ENCODE measurements at places on chromosomes 12 and 14.

- peak; percentile 46 for DNase-seq
Observed at GRCh38 chr12:56900583-56900982, 33.6 kb downstream of the SDR9C7 start.

DNA sequence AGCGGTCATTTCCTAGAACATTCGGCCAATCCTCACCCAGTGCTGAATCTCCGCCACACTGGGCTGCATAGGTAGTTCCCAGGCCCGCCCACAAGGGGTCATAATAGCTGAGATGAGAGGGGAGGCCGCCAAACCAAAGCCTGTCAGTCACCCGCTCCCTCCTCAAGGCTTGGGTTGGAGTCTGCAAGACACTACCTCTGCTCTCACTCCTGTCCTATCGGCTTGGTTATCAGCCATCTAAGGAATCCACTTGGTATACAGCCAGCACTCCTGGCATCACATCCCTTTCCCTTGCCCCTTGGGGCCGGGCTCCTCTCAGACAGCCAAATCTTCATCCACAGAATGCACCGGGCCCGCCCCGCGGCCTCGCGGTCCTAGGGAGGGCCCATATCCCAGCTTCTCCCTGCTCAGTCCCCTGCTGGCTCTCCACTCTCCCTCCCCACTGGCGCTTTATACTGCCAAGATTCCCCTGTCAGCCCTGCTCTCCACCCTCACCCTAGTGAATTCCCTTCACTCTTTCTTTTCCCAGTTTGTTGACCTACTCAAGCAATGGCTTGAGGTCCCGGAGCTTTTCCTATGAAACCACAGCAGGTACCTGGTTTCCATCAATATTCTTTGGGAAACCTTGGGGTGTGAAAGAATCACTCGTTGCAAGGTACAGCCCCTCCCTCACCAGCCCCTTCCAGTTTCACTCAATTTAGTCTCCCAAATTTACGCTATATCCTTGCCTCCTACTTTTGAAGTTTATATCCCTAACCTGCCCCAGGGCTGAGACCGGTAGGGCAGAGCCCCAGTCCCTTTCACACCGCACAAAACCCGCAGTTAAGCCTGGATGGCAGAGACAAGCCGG is 1.4 kb downstream of the IFFO1 start:
- peak; percentile 97 for DNase-seq

DNA sequence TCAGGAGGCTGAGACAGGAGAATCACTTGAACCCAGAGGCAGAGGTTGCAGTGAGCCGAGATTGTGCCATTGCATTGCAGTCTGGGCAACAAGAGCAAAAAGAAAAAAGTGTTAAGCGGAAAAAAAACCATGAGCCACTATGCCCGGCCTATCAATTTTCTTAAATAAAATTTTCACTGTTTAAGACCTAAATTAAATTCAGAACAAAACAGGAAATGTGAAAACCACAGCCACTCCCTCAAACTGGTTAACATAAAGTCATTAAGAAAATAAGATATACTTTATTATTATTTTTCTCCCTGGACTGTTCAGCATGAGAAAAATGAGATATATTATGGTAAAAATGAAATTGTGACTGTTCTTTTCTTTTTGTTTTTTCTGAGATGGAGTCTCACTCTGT is 44.6 kb upstream of the GCH1 start:
- DNase-seq = no peak

- no peak for DNase-seq
Observed at GRCh38 chr14:61433169-61433568, 111.8 kb downstream of the PRKCH start.

Data from LHCN-M2 (cell line).